ENCODE measurements at places on chromosomes 1 and 21. TPM values are rescaled to one million over a fixed set of nuclear protein-coding genes. Genes with fewer than 3 reads are reported as not detected.

The MTARC2 gene
- 1.5 TPM for total RNA-seq

The CHIT1 gene
- total RNA-seq = not detected

The SPRR1A gene
- not detected for total RNA-seq

The LAD1 gene
- total RNA-seq = not detected

The GRIK3 gene
- total RNA-seq = not detected

The FCGR2B gene
- not detected for total RNA-seq

The RBP7 gene
- not detected for total RNA-seq

The PLPPR4 gene
- 0.25 TPM for total RNA-seq
